CD4-positive, alpha-beta T cell treated with Interleukin-12 subunit alpha and Interleukin-12 subunit beta, for 1 hour (primary cell): ENCODE measurements at places on chromosomes 16 and 17.

GRCh38 chr17:82798752-82799151, 41.1 kb downstream of the ZNF750 start:
- no peak for DNase-seq

DNA sequence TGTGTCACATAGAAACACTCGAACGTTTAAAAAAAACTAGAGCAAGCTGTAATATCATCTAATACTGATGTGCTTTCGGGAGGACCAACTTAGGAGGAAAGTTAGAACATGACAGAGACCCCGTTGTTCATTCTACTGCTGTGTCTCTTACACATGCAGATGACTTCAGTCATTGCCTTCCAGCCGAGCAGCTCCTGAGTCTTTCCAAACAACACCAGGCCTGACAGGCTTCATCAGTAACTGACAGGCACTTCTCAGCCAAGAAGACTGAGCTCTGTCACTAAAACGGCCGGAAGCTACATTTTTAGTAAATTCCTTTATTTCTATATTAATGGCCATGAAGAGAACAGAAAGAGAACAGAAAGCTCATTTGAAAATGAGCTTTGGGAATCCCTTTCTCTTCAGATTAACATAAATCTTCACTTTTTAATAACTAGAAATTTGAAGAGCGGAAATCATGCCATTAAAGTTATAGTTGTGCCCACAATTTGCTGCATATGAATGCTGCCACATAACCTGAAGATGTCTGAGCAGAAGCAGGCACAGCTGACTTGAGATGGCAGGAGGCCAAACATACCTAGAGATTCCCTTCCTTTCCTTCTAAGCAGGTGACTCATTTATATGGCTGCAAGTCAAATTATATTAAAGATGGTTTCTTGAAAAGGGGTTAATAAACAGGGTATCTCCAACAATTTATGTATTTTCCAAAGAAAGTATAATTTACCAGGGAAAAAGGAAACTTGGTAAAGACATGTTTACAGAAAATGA, 148.9 kb downstream of the ITFG1 start:
- no peak for DNase-seq

GRCh38 chr17:46003907-46004748, 5.1 kb downstream of the STH start:
- DNase-seq, result no peak

GRCh38 chr16:2840914-2841313, 10.8 kb downstream of the ZG16B start:
- no peak for DNase-seq

DNA sequence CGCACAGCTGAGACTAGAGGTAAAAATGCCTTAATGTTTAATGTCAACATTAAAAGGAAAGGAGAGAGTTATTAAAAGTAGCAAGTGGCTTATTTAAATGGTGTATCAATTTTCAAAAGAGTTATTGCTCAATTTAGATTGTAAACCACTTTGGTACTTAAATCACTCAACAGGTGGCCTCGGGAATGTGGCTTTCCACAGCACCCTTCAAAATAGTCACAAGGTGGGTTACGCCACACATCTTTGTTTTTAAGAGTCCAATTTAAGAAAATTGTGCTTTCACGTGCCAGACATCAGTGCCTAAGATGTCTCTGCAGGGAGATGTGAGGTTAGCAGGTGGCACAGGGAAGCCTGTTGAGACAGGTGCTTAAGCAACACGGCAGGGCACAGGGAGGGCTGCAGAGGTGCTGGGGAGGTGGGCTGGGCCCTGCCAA, 27.5 kb upstream of the ADCY7 start:
- no peak for DNase-seq

DNA sequence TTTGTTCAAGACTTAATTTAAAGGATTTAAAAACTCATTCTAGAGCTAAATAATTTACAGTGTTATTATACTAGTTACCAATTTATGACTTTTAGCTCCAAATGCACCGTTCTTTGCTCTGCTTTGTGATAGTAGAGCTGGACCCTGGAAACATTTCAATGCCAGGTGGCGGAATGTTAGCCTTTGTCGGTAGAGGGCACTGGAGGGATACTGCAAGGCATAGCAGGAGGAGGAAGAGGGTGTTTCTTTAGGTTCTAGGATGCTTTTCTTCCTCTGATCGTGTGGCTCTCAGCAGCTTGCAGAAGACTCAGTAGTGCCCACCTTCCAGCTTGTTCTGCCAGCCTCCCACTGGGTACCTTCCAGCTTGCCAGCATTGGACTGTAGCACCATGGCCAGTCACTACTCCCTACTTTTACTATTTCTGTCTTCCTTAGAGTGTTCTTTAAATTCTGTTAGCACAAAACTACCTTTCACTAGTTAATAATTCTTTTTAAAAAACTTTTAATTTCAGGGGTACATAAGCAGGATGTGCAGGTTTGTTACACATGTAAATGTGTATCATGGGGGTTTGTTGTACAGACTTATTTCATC, 325.3 kb downstream of the UTP18 start:
- no peak for DNase-seq
